Stimulated activated CD8-positive, alpha-beta memory T cell treated with anti-CD3 and anti-CD28 coated beads, Interleukin-7, amount 100 ng/mL, for 48 hours (primary cell): ENCODE measurements at places on chromosomes 6 and 20.

DNA sequence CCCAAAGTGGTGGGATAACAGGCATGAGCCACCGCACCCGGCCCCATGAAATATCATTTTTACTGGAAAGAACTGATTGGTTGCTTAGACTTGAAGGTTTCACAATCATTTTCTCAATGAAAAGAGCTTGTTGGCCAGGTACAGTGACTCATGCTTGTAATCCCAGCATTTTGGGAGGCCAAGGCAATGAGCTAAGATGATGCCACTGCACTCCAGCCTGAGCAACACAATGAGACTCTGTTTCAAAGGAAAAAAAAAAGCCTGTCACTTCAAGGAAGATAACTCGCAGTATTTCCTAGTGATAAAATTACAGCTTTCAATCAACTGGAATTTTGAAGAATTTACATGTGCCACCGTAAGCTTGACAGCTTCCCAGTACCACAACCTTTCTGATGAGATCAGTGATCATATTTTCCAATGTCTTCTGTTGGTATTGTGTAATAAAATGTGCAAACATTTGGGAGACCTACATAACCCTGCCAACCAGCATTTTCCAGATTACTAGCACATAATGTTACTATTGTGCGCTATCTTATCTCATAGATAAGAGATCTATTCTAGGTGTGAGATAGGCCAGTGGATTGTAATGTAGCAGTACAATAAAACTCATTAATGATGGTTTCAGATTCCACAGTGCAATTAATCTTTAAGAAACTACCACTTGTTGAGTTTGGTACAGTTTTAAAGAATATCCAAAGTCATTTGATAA lies 7.2 kb downstream of the PNLDC1 start:
- no peak for DNase-seq

- DNase-seq: no peak
Observed at GRCh38 chr20:60586269-60587050, 628.2 kb downstream of the CDH26 start.

DNA sequence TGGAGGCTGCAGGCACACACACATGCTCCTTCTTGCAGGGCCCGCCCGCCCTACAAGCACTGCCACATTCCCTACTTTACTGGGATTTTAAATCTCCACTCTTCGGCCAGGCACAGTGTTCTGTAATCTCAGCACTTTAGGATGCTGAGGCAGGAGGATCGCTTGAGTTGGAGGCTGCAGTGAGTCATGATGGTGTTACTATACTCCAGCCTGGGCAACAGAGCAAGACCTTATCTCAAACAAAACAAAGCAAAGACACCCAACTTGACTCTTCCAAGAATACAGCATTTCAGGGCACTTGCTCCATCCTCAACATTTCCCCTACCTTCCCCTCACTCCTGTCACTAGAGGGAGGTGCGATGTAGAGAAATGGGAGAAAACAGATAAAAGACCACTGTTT lies 194.0 kb downstream of the MYLK4 start:
- DNase-seq: no peak

DNA sequence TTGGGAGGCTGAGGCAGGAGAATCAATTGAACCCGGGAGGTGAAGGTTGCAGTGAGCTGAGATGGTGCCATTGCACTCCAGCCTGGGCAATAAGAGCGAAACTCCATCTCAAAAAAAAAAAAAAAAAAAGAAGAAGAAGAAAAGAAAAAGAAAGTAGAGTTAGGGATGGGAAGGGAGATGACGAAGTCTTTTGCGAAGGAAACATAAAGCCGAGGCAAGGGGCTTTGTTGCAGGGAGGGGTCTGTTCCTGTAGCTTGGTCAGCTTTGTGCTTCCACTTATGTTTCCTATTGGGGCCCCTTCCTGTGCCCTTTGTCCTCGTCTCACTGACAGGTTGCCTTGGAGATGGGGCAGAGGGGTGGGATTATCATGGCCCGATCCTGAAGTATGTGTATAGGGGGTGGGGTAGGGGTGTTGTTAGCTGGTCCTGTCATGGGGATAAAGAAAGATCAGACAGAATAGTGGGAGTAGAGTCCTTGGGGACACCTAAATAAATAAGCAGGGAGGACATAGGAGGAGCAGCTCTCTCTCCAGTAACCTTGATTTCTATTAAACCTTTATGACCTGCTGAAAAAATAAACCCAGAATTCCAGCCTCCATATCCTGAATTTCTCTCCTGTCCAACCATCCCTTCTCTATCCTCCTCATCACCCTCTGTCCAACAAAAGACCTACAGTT lies 1.1 kb upstream of the CLIC1 start:
- no peak for DNase-seq
